ENCODE measurements at places on chromosomes 3 and 15.

- DNase-seq: no peak
Measured at GRCh38 chr3:54817628-54818027, 110.2 kb downstream of the LRTM1 start.

DNA sequence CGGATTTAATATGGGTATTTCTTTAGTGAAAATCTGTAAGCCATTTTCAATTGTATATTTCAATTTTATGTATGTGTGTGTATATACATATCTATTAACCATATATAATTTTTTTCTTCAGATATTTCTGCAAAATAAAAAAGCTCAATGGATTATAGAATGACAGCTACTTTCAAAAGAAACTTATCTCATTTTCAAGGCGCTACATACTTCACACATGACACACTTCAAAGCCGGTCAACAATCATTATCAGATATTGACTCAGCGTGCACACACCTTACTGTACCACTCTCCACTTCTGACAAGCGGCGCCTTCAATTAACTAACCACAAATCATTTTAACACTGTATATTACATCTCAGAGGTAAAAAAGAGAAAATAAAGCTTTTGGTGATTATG, 39.6 kb downstream of the ATP13A3 start:
- no peak for DNase-seq

GRCh38 chr15:67201136-67201535, 53.3 kb downstream of the AAGAB start:
- no peak for DNase-seq

- no peak for DNase-seq
Measured at GRCh38 chr3:148178503-148178902, 519.2 kb upstream of the AGTR1 start.

DNA sequence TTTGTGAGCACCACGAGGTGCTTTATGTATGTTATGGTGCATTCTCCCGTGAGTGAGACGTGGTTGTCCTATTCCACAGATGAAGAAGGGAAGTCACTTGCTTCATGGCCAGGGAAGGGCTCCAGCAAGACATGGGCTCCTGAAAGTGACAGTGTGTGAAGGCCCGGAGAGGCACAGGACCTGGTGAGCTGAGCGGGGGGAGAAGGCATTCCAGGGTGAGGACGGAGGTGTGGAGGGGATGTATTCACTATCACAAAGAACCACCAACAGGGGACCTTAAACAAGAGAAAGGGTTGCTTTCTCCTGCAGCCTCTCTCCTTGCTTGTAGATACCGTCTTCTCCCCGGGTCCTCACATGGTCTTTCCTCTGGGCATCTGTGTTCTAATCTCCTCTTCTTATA, 139.1 kb downstream of the FBLN2 start:
- DNase-seq: no peak

Data from stimulated activated CD8-positive, alpha-beta memory T cell treated with anti-CD3 and anti-CD28 coated beads, Interleukin-2, amount 100 ng/mL, for 1 hour (primary cell).